ENCODE measurements at places on chromosomes 16 and 17. TPM values are rescaled to one million over a fixed set of nuclear protein-coding genes. Genes with fewer than 3 reads are reported as not detected.

Gene CSH1
- total RNA-seq: not detected

Gene C16orf96
- total RNA-seq: not detected

Gene G6PC1
- total RNA-seq: not detected

DNA sequence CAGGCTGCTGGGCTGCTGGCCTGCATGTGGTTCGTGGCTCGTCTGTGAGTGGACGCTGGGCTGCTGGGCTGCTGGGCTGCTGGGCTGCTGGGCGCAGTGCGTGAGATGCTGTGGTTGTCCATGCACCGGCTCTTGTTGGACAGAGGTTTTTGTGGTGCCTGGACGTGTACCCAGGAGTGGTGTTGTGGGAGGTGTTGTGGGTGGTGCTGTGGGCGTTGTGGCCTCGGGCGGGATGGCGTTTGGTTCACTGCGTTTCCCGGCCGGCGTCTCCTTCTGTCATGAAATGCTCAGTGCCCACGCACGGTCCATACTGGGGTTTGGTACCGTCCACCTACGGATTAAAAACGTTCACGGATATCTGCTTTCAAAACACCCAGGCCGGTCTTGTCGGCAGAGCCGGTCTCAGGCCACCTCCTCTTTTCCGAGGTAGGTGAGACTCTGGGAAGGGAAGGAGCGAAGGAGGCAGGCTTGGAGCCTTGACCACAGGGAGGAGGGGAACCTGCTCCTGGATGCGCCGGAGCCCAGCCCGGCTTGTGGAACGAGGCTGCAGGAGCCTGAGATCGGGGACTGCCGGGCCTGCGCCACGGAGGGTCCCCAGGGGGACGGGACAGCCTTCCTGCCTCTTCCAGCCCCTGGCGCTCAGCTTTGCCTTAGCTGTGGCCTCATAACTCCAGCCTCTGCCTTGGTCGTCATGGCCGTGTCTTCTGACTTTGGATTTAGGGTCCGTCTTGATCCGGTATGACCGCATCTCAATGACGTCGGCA lies 29.8 kb upstream of the GNG13 start:
- no peak for DNase-seq

DNA sequence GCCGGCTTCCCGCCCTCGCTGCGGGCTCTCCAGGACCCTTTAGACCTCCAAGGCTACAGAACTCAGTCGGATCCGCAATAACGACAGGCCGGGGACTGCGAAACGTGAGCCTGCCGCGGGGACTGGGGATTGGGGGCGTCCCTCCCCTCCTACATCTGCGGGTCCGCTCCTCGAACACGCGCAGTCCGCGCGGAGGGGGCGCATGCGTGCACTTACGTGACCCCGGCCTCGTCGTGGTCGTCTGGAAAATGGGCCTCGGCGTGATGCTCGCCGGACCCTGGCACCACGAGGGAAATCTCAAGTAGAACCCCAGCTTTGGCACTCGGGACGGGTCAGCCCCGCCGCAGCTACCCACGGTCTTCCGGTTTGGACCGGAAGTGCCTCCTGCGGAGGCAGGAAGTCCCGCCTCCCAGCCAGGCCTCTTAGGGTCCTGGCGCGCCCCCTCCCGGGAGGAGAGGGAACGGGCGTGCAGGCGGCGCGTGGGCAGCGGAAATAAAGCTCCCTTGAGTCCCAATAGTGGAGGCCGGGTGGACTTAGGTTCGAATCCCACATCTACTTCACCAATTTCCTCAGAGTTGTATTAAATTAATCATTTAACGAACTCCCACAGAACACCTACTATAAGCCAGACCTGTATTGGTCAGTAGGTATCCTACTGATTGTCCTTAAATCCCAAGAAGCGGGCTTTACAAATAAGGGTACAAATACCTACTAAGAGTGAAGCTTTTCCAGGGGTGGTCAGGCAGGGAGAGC lies at the start of gene TAF1C:
TSS of gene TAF1C (minus strand) at position 373 of the 753 bp plus-strand sequence. CDS start 2,069 bp downstream, outside the sequence.
- peak; percentile 89 for DNase-seq

DNA sequence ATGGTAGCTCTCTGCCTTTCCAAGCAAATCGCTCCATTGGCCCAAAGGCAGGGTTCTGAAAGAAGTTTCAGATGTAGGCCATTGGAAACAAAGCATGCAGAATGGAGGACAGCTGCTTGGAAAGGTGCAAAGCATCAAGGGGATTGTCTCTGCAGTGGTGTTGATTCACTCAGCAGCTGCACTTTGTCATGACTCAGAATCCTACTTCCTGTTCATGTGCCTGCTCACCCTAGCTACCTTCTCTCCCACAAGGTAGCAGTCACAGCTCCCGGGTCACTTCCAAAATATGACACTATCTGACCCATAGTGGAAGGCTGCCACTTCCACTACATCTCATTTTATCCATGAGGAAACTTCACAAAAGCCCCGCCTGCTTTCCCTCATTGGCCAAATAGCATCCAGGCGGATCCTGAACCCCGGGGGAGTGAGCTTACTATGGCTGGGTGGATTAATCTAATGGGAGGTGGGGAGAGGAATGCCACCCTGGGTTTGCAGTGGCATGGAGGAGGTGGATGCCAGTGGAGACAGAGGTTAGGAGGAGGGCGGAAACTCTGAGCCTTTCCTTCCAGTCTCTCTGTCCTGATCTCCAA lies 74.7 kb upstream of the NKD1 start:
- DNase-seq: peak; percentile 7

DNA sequence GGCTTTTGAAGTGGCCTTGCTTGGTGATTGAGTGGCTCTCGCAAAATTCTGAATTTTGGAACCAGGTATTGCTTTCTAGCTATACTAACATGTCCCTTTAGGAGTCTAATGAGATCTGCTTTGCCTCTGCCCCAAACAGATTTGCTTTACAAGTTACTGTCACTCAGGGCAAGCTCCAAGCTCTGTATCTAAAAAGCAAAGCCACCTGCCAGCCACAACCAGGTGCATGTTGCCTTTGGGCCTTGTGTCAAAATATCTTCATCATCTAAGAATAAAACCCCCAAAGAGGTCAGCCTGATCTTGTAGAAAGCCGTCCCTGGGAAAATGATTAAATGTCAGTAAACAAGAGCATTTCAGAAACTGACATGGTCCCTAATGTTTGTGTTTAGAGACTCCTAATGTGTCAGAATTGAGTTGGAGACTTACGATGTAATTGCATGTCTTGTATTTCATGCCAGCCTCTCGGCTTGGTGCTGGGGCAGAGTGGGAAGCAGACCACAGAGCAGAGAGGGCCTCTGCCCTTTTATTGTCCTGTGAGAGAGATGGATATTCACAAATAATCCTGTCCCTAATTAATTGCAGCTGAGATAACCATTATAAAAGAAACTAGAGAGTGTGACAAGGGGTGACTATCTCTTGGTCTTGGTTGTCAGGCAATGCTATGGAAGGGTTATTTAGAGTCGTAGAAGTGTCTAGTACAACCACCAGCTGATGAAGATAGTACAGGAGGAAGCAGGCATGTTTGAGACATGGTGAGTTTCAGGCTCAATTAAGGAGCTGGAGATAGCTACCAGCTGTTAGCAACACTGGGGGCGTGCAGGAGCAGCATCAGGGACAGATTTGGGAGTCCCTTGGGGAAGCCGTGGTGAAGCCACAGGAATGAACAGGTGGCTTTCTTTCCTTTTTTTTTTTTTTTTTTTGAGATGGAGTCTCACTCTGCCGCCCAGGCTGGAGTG lies 90.7 kb downstream of the PITPNC1 start:
- DNase-seq: no peak

DNA sequence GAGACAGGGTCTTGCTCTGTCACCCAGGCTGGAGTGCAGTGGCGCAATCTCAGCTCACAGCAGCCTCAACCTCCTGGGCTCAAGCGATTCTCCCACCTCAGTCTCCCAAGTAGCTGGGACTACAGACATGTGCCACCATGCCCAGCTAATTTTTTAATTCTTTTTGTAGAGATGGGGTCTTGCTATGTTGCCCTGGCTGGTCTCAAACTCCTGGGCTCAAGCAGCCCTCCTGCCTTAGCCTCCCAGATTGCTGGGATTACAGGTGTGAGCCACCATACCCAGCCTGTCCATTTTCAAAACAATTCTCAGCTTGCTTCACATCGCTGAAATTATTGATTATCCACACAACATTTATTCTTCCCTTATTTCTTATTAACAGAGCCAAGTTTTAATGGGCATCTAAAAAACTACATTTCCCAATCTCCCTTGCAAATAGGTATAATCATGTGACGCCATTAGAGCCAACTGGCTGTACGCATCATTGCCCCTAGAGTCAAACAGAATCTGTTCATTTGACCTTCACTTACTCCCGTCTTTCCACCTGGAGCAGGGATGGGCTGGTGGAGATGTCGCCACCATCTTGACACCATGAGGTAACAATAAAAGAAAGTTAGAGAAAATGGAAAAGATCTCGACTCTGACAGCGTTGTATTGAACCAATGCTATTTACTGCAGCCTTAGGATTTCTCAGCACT lies 148.0 kb upstream of the FOXF1 start:
- no peak for DNase-seq

DNA sequence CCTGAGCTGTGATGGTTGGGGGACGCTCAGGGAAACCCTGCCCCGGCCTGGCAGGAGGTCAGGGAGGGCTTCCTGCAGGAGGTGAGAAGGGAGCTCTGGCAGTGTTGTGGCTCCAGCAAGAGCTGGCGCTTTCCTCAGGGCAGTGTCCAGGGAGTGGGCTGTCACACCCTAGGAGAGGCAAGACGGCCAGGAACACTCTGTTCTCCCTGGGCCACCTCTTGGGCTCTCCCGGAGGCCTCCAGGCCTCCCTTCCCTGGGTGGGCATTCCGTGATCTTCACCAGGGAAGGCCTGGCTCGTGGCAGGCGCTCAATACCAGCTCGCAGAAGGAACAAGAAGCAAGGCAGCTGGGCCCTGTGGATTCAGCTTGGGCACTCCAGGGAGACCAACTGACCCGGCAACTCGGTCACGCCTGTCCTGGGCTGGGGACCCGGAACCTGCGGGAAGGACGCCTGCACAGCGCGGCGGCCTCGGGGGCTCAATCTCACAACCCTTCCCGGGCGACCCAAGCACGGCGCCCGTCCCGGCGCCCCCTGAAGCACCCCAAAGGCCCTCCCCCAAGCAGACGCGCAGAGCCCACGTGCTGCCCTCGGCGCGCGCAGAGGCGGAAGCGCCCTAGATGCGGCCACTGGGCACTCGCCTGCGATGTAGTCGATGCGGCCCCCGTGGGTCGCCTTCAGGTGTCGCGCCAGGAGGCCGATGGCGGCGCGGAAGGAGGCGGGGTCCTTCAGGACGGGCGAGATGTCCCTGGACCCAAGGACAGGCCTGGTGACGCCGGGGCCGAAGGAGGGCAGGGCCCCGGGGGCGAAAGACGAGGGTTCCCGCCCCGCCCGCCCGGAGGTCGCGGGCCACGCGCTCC lies 588 bp downstream of the APRT start:
- DNase-seq: no peak

- no peak for DNase-seq
These were observed 1.7 kb downstream of the KANSL1 start for GRCh38 chr17:46191322-46192188.

DNA sequence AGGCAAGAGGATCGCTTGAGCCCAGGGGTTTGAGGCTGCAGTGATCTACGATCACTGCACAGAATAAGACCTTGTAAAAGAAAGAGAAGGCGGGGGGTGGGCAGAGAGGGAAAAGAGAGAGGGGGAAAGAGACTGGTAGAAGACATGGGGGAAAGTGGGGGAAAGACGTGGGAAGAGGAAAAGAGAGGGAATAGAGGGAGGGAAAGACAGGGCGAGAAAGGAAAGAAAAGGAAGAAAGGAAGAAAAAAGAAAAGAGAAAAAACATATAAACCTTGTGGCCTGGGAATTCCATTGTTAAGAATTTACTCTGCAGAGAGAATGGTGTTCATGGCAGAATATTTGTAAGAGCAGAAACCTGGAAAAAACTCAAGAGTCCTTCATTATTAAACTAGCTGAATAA lies 120.4 kb downstream of the RMI2 start:
- no peak for DNase-seq

GRCh38 chr16:53991754-53992378 lies 287.9 kb downstream of the FTO start:
- DNase-seq: no peak

DNA sequence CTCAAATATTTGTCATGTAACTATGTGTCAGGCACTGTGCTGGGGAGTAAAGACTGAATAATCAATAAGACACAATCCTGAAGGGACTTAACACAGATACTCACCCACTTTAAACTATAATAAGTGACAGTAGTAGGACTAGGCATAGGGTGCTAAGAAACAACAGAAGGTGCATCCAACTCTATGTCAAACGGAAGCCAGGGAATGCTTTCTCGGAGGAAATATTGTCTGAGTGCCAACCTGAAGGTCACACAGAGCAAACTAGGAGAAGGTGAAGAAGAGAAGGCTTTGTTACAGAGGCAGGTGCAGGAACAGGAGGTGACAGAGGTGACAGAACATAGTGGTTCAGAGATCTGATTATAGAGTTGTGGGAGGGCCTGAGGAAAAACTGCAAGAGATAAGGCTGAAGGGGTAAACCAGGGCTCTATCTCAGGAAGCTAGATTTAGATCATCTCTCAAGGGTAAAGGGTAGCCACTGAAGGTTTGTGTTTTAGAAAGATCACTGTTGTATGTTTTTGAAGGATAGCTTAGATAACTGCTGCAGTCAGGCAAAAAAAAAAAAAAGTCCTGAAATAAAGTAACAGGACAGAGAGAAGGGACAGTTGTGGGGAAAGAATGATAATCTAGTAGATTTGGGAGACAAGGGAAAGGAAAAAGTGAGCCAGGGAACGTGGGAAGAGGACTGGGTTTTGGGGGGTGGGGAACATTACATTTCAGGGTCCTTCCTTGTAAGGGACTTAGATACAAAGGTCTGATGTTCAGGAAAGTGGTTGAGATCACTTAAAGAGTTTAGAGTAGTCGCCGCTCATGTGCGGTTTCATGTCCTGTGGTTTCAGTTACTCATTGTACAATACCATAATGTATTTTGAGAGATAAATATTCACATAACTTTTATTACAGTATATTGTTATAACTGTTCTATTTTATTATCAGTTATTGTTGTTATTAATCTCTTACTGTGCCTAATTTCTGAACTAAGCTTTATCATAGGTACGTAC lies 85.6 kb upstream of the NETO2 start:
- peak; percentile 6 for DNase-seq

- no peak for DNase-seq
These were observed 1.1 kb upstream of the DBNDD1 start for GRCh38 chr16:90020260-90020837.
